ENCODE measurements at places on chromosomes 16 and 17.

DNA sequence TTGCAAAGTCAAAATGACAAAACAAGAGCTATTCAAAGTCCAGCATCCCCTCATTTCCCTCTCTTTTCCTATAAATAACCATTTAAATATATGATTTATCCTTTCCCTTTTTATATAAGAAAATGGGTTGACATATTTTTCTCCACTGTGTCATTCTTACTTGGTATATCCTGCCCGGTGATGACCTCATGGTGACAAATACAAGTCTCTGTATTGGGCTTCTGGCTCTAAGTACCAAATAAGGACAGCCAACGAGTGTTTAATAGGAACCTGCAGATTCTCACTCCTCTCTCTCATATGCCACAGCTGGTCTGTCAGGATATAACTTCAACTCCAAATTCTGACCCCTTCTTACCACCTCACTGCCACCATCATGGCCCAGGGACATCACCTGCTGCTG is 25.5 kb upstream of the CBLN1 start:
- no peak for DNase-seq

- peak; percentile 73 for DNase-seq
Observed at GRCh38 chr16:1102921-1103635, 7.0 kb upstream of the C1QTNF8 start.

- no peak for DNase-seq
Observed at GRCh38 chr16:17949982-17950250, 386.6 kb downstream of the NPIPA8 start.

GRCh38 chr17:81534157-81535006 is 6.2 kb downstream of the FSCN2 start:
- DNase-seq: no peak

GRCh38 chr17:31226373-31226772 is 70.7 kb downstream of the OMG start:
- DNase-seq: no peak

DNA sequence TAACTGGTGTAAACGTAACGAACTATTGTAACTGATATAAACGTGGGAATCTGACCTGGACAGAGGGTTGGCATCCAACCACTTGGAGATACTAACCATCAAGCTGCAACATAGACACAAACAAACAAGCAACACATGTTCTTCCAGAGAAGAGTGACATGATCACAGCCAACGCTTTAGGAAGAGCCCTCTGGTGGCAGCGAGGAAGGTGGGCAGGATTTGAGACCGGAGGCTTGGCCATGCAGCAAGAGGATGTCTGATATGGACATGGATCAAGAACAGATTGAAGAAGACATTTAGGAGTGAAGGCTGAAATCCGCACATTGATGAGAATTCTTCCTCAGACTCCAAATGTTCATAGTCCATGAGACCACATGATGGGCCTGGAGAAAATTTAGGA is 40.3 kb upstream of the TNRC6A start:
- DNase-seq: no peak

DNA sequence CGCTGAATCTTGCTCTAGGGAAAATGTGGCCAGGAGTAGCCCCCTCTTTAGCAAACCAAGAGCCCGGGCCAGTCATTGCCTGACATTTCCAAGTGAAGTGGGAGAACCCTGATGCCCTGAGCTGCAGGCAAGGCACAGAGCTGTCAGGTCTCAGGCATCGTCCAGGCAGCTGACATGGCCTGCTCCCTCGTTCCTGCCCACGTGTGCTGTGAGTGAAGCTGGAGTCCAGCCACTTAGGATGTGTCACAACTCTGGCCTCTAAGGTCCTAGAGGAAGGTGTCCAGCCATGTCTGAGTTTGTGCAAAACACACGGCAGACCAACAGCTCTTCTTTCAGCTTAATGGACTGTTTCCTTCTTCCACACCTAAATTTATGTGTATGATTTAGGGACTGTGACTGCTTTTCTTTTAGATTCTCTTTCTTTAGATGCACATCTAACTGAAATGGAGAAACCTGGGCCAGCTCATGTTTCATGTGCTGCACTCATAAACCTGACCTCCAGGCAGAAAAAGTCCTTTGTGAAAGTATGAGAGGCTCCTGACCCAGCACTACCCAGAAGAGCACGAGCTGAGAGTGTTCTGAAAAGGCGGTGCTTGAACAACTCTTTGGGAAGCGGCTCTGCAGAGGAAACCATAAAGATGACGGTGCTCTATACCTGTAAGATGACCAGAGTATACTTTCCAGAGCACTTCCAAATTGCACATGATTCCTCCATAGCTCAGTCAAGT is 14.8 kb upstream of the LIMD2 start:
- no peak for DNase-seq

DNA sequence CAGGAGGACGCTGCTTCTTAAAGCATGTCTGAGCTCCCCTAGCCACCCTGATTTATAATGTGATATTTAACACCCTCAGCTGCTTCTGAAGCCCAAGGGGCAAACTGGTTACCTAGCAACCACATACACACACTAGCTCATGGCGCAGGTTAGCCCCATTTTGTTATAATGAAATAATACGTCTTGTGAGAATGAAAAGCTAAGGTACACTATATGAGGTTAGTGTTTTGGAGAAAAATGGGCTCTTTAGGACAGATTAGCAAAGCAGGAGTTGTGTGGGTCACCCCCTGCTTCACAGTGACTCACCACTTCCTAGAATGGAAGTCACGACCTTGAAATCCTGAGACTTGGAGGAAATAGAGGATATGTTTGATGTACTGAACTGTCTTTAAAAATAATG is 404.8 kb upstream of the HSBP1 start:
- no peak for DNase-seq

GRCh38 chr17:41692722-41693521 is 4.2 kb downstream of the EIF1 start:
- DNase-seq: no peak

GRCh38 chr17:65531256-65532100 is 30.0 kb downstream of the AXIN2 start:
- DNase-seq: peak; percentile 39

GRCh38 chr16:84548971-84549844 is 44.7 kb upstream of the MEAK7 start:
- peak; percentile 17 for DNase-seq

DNA sequence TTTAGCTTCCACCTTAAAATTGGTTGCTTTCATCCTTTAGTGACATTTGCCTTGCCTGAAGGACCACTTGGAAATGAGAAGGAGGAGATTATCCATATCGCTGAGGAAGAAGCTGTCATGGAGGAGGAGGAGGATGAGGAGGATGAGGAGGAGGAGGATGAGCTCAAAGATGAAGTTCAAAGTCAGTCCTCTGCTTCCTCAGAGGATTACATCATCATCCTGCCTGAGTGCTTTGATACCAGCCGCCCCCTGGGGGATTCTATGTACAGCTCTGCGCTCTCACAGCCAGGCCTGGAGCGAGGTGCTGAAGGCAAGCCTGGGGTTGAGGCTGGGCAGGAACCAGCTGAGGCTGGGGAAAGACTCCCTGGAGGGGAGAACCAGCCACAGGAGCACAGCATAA is 11.5 kb upstream of the TMEM106A start:
- no peak for DNase-seq

- no peak for DNase-seq
Observed at GRCh38 chr17:75535119-75535537, 9.6 kb downstream of the LLGL2 start.

- DNase-seq: peak; percentile 89
Observed at GRCh38 chr17:60142872-60143499, 6.8 kb upstream of the CA4 start.

GRCh38 chr17:32564325-32564724 is 77.5 kb downstream of the CDK5R1 start:
- no peak for DNase-seq

DNA sequence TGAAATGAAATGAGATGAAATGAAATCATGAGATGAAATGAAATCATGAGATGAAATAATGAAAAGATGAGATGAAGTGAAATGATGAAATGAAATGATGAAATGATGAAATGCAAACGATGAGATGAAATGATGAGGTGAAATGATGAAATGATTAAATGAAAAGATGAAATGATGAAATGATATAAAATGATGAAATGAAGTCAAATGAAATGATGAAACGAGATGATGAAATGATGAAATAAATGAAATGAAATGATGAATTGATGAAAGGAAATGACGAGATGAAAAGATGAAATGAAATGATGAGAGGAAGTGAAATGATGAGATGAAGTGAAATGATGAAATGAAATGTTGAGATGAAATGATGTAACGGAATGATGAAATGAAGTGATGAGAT is 595.6 kb downstream of the TP53TG3F start:
- no peak for DNase-seq

DNA sequence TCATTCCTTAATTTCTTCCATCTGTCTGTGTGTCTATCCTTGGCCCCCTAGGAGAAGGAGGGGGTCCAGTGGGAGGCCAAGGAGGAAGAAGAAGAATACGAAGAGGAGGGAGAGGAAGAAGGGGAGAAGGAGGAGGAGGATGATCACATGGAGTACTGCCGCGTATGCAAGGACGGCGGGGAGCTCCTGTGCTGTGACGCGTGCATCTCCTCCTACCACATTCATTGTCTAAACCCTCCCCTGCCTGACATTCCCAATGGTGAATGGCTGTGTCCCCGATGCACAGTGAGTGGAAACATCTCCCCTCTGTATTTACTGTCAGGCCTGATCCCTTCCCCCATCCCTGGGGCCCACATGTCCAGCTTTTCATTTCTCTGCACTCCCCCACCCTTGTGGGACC is 6.3 kb downstream of the CHD3 start:
- DNase-seq: no peak

DNA sequence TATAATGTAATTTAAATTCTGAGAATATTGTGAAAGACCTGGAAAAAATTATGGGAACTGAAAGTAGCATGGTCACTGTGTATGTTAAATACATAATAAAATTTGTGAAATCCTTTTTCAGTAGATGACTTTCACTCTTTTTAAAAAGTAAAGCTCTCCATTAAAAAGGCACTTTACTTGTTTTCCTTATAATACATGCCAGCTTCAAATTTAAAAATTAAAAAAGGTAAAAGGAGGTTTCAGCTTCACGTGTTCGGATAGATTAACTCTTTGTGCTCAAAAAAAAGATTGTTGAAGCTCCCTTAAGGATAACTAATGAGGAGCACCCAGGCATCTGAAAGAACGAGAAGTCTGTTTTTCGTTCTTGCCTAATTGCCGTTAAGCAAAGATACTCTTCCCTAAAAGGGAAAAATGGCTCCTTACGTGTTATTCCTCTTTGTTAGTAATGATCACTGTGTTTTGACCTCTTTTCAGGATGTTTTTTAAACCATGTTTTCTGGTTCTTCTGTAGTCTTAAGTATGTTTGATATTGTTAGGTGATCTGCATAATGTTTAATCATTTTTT is 87.8 kb downstream of the TUBD1 start:
- DNase-seq: no peak
